ENCODE measurements at places on chromosomes 5 and 9.

- DNase-seq = no peak
These were observed 39.7 kb downstream of the PTCD2 start for GRCh38 chr5:72359886-72360285.

- DNase-seq = peak; percentile 42
These were observed 139.3 kb upstream of the IER5L start for GRCh38 chr9:129317179-129318011.

DNA sequence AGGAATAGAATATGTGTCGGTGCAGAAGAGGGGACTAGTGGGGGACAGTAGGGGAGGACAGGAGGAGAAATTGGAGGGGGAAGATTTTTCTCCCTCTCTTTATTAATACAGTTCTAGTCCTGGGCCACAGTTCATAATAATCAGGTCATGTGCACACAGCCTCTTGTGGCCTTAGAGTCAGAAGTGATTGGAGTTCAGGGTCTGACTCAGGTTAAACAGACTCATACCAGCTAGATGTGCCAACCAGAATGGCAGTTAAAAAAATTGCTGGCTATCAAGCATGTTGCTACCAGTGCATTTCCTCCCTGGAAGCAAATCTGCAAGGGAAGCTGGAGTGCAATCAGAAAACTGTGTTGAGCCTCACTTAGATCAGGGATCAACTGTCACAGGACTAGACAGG lies 132.7 kb upstream of the MAP1B start:
- DNase-seq = peak; percentile 8

DNA sequence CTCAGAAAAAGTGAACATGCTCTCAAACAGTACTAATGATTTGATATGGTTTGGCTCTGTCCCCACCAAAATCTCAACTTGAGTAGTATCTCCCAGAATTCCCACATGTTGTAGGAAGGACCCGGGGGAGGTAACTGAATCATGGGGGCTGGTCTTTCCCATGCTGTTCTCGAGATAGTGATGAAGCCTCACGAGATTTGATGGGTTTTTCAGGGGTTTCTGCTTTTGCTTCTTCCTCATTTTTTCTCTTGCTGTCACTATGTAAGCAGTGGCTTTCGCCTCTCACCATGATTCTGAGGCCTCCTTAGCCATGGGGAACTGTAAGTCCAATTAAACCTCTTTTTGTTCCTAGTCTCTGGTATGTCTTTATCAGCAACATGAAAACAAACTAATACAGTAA lies 401.3 kb downstream of the BNC2 start:
- DNase-seq = no peak

GRCh38 chr9:91891915-91892314 lies 58.1 kb downstream of the ROR2 start:
- DNase-seq = no peak

- no peak for DNase-seq
These were observed 600.5 kb downstream of the NR2F1-AS1 start for GRCh38 chr5:92980491-92980890.

DNA sequence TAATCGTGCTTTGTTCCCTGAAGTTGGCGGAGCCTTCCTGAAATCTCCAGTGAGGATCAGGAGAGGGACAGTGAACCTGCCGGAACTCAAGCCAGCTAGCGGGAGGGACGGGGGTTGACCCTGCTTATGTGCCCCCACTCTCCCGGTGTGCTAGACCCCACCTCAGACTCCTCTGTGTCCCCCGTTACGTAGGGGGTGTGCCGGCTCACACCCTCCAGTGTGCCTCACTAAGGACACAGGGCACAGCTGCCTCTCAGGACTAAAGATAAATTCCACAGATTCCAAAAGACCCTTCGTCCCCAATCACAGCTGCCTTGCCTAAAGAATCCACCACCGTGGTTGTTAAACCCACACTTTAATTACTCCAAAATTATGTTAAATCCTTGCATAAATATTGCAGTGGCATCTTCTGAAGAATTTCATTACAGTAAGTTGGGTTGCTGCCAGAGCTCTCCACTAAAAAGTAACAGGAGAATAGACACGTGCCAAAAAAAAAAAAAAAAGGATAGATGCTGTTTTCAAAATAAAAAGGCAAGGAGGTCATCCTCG lies 73.7 kb downstream of the GTF3C4 start:
- DNase-seq = no peak

- no peak for DNase-seq
These were observed 103.0 kb upstream of the MAMDC2 start for GRCh38 chr9:69940674-69941073.

DNA sequence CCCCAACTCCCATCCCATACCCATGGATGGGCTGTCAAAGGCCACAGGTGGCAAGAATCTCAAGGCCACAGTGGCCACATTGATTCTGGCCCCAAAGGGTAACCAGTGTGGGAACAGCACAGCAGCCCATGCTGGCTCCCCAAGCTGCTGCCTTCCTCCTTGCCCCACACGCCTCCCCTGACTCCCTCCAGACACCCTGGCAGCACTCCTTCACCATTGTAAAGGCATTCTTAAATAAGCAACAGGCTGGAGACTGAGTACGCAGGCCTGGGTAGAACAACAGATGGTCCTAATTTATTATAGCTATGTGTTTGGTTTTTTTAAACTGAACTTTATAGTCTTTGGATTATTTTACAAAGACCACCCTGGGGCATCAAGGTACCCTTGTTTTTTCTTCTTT lies 158.8 kb downstream of the TSSK1B start:
- DNase-seq = no peak

DNA sequence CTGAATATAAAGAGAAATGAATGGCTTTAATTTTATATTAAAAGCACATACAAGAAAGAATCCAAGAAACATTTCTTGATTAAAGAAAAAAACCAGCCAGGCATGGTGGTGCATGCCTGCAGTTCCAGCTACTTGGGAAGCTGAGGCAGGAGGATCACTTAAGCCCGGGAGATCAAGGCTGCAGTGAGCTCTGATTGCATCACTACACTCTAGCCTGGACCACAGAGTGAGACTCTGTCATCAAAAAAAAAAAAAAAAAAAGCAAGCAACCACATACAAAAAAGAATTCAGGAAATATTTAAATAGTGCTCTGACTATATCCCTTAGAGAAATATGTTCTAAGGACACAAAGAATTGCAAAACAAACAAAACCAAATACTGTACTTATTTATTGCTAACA lies 2.5 kb upstream of the PLAC8L1 start:
- peak; percentile 73 for DNase-seq

DNA sequence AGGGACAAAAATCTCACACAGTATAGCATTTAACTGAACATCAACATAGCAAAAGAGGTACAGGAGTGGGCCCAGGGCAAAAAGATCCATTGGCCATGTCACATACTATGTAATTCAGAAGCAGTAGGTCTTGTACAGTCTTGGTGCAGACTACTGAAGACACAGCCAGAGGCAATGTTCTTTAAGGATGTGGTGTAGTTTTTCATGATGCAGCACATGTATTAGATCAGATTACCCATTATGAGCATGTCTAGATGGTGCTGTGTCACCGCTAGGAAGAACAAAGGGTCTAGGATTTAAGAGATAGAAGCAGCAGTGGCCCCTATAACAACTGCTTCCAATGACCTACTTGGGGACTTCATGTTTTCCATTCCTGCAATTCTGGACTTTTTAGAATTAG lies 610.4 kb upstream of the MEF2C start:
- no peak for DNase-seq

DNA sequence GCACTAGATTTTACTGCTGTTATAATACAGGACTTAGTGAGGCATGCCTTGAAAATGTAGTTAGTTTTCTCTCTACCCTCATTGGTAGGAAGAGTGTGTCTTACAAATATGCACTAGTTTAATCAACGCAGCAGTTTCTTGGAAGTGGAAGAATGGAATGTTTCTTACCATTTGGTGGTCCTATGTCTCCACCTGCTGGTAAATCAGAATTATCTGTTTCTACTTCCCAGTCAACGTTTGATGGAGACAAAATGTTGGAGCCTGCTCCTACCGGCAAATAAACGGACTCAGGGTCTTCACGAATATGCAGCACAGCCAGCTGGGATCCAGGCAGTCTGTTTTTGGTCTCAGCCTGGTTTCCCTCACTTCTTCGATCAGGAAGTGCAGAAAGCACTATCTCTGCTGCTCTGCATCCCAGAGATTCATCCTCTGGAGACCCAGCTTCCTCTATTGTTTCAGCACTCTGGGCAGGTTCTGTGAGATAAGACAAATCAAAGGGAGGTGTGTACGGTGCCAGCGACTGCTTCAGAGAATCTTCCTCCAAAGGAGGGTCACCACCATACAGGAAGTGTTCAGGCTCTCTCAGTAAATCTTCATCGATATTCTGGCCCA lies 59.5 kb upstream of the PCA3 start:
- DNase-seq = peak; percentile 95

All from AG10803 (cell line).